Pancreas (tissue), 10 donors: ENCODE measurements at places on chromosomes 12 and 14. TPM values are rescaled to one million over a fixed set of nuclear protein-coding genes. Genes with fewer than 3 reads are reported as not detected.

- no peak for DNase-seq
These were observed 43.8 kb downstream of the LRCOL1 start for GRCh38 chr12:132566516-132567131.

GRCh38 chr12:107399046-107399445, 286.6 kb upstream of the PWP1 start:
- no peak for DNase-seq

Gene KCNA5
- 0.95 TPM for total RNA-seq

- no peak for DNase-seq
These were observed 82.9 kb downstream of the ACACB start for GRCh38 chr12:109199324-109199723.

DNA sequence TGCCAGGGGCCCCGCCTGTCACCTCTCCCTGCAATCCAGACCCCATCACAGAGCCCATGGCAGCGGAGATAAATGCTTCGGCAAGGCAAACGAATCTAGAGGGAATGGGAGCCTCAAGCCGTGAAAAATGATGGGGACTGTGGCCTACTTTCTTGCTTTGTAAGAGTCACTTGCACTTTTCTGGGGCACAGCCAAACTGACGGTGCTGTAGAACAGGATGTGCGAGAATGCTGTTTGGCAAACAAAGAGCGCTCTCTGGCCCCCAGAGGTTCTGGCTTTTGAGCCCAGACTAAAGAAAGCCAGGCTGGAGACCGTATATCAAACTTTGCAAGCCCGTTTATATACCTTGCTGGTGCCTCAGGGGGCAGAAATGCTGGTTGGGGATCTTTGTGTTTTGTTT, 108.7 kb downstream of the CACNA1C start:
- no peak for DNase-seq

Gene DAO
- not detected for total RNA-seq
